Stimulated activated CD8-positive, alpha-beta memory T cell treated with anti-CD3 and anti-CD28 coated beads, Interleukin-15, amount 100 ng/mL, for 1 hour (primary cell): ENCODE measurements at places on chromosomes 5 and 9.

DNA sequence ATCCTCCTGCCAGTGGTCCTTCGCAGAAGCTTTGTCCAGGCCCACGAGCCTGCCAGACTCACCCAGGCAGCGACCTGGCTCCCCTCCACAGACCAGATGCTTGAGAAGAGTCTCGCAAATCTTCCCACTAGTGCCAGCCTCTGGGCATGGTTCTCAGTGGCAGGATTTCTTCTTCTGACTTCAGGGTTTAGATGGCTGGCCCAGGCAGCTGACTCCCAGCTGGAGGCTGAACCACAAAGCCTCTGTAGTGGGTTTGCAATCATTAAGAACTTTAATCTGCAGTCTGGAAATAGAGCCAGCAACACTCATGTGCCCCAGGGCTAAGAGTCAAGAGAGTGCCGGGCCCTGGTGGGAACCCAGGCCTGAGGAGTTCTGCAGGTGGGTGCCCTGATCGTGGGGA lies 90.6 kb upstream of the ICE1 start:
- DNase-seq, result no peak

- DNase-seq, result no peak
Measured at GRCh38 chr9:93652604-93653592, 76.5 kb downstream of the PHF2 start.

DNA sequence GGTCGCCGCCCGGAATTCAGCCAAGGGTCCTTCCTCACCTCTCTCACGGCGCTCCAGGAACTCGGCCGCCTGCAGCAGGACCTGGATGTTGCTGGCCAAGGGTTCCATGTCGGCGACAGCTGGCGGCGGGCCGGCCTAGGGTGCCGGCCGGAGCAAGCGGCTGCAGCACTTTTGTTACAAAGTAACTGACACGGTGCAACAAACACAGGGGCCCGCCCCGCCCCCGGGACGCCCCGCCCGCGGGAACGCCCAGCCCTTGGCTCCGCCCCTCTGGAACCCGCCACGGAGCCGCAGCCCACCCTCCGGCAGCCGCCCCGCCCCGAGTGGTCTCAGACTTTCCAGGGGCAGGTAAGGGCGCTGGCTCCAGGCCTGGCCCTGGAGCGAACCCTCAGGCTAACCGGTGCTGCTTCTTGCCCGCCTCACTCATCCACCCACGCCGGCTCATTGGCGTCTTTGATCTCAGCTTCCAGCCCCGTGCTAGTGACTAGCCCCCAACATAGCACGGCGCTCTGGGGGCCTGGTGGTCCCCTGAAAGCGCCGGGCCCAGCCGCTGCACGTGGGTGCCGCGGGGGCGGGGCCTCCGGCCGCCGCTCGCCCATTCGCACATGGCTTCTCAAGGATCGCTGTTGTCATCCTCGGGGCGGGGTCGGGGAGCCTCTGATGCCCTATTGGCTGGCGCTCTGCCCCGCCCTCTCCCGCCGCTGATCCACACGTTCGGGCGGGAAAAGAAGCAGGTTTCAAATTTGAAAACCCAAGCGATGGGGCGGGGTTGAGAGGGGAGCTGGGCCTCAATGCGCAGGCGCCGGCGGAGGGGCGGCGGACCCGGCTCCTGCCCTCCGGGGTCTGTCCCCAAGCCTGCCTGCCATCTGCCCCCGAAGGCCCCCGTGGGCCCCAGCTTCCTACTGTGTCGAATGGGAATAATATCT lies at the start of gene MXD3:
MXD3 (minus strand) TSS at position 176 of the 926 bp plus-strand sequence; CDS start at position 108, 68 bp downstream.
- peak; percentile 87 for DNase-seq

GRCh38 chr9:138045541-138046490 lies 168.2 kb downstream of the CACNA1B start:
- no peak for DNase-seq

DNA sequence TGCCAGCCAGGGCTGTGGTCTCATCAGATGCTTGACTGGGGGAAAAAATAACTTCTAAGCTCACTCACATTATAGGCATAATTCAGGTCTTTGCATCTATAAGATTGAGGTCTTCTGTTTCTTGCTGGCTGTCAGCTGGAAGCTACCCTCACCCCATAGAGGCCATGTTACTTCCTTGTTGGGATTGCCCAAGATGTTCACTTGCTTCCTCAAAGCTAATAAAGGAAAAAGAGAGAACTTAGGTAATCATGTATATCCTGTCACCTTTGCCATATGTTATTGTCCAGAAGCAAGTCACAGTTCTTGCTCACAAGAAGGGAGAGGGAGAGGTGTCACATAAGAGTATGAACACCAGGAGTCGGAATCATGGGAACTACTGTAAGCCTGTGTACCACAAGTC lies 38.7 kb upstream of the ANKRD34B start:
- DNase-seq, result no peak

DNA sequence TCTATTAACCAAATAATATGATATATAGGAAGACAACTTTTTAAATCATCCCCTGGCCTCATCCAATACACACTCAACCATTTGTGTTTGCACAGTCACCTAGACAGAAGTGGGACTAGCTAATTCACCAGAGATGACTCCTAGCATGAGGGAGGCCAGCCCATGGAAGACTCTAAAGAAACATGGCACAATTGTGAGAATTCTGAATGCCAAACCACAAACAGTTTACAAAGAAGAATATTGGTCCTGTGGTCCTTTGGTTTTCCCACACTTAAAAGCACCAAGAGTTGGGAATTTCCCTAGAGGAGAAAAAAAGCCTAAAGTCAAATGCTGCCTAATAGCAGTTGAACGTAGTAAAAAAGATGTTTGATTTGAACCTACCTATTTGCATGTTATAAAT lies 609.9 kb downstream of the ACTL7B start:
- no peak for DNase-seq

GRCh38 chr5:146368137-146368536 lies 29.5 kb downstream of the POU4F3 start:
- no peak for DNase-seq

- DNase-seq, result no peak
Measured at GRCh38 chr5:115351356-115352195, 55.1 kb upstream of the CCDC112 start.

- DNase-seq, result no peak
Measured at GRCh38 chr9:123368536-123369153, 12.6 kb downstream of the CRB2 start.

- no peak for DNase-seq
Measured at GRCh38 chr9:130535818-130536521, 43.4 kb upstream of the FUBP3 start.

DNA sequence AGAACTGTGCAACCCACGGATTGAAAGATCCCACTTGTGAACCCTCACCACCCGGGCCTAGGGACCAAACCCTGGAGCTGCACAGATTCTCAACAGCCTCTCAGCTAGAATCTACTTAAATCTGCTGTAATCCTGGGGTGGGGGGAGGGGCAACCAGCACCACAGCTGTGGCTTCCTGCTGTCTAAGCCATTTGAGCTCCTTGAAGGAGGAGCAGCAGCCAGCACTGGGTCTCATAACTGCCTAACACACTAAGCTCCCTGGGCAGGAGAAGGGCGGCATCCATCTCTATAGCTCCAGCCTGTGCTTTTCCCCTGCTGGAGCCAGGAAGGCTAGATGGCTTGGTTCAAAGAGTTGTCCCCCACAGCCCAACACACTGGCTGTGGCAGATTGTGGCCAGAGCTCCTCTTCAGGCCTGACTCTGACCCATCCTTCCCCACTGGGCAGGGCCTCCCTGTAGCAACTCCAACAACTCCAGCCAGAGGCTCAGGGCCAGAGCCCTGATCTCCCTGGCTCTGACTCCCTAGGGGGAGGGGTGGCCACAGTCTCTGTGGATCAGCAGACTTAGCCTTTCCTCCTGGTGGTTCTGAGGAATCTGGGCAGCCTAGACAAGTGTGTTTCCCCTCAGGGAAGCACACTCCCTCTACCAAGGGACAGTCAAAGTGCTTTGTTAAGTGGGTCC lies 72.0 kb upstream of the C9orf72 start:
- DNase-seq, result no peak

DNA sequence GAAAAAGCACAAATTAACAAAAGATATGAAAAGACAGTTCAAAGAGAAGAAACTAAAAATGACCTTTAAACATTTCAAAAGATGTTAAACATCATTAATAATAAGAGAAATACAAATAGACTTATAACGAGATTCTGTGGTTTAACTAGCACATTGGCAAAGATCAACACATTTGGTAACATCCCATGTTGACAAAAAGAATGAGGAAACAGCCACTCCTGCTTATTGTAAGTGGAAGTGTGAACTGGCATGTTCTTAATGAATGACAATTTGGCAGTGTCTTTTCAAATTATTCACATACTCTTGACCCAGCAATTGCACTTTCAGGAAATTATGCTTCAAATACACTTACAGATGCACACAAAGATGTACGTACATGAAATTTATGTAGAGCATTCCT lies 176.3 kb downstream of the TLE1 start:
- no peak for DNase-seq

- no peak for DNase-seq
Measured at GRCh38 chr9:135471791-135472640, 7.6 kb upstream of the PPP1R26 start.

DNA sequence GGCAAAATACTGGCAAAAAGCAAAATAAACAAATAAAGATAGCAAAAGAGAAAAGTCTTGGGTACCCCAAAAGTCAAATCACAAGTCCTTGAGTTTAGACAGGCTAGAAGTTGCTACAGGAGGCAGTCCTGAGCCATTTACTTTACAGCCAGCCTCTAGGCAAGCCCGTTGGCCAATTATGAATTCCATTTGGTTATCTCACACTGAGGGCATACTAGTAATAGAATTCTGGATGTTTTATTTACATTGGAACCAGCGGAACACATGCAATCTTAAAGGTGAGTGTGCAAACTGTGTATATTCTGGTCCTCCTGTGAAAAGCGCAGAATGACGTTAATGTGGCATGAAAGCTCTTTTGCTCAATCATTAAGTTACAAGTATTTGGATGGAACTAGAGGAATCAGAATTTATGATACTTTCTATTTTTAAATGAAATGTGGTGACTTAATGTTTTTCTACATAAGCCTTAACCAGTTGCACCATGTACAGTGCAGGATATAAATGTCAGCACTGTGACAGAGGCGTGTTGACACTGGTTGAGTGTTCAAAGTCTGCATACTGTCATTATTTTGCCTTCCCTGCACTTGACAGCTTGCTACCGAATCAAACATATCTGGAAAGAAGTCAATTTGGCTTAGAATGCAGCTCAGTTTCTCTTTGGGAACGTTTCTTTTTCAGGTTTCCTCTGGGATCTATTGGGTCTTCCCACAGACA lies 7.9 kb downstream of the GDNF start:
- DNase-seq, result no peak

DNA sequence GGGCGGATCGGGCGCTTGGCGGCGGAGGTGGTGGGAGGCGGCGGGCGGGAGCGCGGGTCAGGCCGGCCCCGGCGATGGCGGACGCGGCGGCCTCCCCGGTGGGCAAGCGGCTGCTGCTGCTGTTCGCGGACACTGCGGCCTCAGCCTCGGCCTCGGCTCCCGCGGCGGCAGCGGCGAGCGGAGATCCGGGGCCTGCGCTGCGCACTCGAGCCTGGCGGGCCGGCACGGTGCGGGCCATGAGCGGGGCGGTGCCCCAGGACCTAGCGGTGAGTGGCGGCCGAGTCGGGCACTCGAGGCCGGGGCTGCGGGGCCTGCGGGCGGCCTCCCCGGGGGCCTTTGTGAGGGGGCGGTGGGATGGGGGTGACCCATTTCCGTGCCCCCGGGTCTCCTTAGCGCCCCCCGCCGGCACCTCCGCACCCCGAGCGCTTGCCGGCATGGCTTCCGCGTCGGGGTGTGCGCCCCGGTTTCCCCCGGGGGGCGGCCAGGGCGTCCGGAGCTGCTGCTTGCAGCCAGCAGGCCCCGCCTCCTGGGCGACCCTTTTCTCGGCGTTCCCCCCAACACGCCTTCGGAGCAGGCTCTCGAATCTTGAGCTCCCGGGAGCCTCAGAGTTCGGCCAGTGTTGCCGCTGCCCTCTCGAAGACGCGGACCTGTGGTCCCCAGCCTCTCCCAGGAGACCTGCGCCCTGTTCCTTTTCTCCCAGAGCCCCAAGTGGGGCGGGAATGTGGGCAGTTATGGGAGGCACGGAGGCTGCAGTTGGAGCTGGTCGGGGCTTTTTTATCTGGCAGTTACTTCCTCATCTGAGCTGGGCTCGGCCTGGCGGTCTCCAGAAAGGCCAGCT lies 456 bp downstream of the KDM3B start:
- DNase-seq, result peak; percentile 42

GRCh38 chr5:122882831-122883230 lies 37.4 kb downstream of the SNX24 start:
- DNase-seq, result no peak

DNA sequence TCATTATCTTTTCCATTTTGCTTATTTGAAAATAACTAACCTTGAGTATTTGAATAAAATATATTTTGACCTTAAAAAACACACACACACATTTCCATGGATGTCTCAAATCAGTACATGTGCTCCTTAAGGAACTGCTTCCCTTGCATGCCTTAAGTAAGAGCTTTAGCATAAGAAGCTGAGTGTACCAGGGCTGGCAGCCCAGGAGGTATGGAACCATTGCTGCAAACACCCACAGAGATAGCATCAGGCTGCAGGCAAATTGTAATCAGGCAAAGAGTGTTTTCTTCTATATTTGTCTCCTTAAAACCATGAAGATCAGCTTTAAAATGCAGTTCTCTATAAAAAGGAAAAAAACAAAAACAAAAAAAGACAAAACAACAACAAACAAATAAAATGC lies 160.6 kb downstream of the PLK2 start:
- DNase-seq, result no peak

DNA sequence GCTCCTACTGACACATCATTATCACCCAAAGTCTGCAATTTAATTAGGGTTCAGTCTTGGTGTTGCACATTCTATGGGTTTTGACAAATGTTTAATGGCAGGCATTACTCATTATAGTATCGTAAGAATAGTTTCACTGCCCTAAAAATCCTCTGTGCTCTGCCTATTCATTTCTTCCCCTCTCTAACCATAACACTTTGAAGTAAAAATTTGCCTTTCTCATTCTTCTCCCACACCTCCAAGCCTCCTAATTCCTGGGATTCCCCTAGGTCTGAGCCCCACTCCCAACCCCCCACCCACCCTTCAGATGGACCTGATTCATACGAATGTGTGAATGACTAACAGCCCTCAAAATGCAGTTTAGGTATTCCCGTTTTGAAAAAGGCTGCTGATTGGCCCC lies 18.4 kb downstream of the ENC1 start:
- no peak for DNase-seq

DNA sequence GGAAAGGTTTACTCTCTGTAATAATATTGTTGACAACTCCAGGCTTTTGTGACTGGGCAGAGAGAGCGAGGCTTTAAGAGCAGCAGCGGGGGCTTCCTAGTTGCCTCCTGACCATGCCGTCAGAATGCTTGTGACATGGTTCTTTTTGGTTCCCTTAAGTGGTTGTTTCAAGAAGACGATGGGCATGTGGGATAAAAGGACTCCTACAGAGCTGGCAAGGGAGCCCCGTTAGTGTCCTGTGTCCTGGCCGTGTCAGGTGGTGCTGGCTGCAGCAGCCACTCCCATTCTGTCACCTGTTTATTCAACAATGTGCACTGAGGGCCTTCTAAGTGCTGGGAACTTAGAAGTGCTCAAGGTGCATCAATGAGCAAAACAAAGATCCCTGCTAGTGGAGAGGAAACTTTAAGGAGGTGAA lies 19.7 kb downstream of the LCP2 start:
- no peak for DNase-seq
